GM12878 (cell line): ENCODE measurements at places on chromosomes 5 and 9. TPM values are rescaled to one million over a fixed set of nuclear protein-coding genes. Genes with fewer than 3 reads are reported as not detected.

Gene LCN1
- not detected in 2 replicates for total RNA-seq

Gene KCNN2
- 0.80 and 0.93 TPM in 2 replicates for total RNA-seq

DNA sequence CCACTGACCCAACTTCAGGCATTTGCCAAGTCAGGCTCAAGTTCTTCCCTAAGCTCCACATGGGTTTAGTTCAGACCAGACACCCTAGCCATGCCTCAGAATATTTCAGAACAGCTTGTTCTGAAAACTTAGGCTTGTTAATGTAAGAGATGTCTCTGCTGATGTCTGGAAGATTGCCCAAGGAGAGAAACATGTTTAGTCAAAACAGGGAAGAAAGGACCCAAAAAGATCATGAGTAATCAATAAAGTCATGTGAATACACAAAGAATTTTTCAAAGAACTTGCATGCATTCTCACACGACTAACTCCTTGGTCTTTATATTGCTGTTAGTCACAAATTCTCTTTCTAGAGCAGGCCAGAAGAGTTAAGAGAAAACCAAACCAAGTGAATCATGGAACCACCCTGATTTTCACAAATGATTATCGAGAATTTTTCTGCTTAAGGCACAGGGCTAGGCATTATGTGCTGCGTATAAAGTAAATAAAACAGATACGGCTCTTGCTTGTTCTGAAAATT, 158.1 kb upstream of the HMHB1 start:
- no peaks in the 10 kb centered on the region for H3K27me3 ChIP-seq
- H3K4me1 ChIP-seq: peaks cover 4% of the 10 kb centered on the region; the same call in 1 of the 2 replicates
- no peak overlapping the region for H3K27ac ChIP-seq
- H3K36me3 ChIP-seq: no peaks in the 10 kb centered on the region

DNA sequence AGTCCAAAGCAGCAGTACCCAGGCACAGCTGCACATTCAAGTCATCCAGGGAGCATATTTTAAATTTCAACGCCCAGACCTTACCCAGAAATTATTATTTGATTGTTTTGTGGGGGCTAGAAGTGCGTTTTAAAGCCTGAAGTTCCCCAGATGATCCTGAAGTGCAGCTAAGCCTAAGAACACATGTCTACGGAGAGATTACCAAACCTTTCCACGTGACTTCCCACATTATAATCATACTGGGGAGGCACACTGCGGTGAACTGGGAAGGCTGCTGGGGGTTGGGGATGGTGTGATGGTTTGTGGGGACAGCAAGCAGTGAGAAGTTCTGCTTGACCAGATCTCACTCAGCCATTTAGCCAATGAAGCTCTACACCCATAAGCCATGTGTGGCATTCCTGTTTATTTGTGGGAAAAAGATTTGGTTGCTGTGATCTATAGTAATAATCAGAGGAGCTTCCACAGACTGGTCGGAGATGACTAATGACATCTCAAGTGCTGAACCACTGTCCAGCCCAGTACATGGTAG, 93.4 kb upstream of the CDH6 start:
- H3K4me3 ChIP-seq: no peak overlapping the region
- no peaks in the 10 kb centered on the region for H3K4me1 ChIP-seq
- DNase-seq: no peak
- H3K27me3 ChIP-seq: no peaks in the 10 kb centered on the region

Gene OR4F3
- total RNA-seq: not detected in 2 replicates

DNA sequence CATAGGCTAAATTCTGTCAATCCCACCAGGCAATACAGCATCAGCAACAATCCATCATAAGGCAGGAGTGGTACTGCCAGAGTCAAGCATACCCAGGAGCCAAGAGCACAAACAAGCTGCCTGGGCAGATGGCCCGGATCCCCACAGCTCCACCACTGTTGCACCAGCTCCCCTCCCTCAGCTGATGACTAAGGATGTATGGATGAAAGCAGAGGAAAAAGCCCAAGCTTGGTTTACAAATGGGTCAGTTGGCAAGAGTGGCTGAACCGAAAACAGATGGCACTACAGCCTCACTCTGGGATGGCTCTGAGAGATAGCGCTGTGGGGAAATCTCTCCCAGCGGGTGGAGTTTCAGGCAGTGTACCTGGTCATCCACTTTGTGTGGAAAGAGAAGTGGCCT, 29.4 kb downstream of the DROSHA start:
- no peak for DNase-seq
- no peaks in the 10 kb centered on the region for H3K27me3 ChIP-seq
- no peak overlapping the region for H3K27ac ChIP-seq
- peaks cover 46% of the 10 kb centered on the region for H3K36me3 ChIP-seq

DNA sequence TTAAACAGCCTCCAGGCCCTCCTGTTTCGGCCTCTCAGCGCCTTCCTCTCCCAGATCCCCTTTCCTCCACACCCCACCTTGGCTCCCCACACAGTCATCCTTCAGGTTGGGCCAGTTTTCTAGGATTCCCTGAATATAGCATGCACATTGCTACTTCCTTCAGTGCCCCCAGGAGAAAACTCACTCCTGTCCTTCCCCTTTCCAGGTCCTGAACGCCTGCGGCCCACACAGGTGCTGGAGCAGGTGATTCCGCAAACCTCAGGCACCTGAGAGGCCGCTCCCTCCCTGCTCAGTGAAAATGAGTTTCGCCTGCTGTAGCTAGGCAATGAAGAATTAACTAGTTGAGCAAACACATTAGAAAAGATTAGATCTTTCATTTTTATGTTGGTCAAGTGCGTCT, 185.0 kb downstream of the MED10 start:
- H3K36me3 ChIP-seq: no peaks in the 10 kb centered on the region
- peaks cover 13% of the 10 kb centered on the region for H3K4me1 ChIP-seq
- H3K27me3 ChIP-seq: no peaks in the 10 kb centered on the region
- no peak overlapping the region for H3K27ac ChIP-seq

DNA sequence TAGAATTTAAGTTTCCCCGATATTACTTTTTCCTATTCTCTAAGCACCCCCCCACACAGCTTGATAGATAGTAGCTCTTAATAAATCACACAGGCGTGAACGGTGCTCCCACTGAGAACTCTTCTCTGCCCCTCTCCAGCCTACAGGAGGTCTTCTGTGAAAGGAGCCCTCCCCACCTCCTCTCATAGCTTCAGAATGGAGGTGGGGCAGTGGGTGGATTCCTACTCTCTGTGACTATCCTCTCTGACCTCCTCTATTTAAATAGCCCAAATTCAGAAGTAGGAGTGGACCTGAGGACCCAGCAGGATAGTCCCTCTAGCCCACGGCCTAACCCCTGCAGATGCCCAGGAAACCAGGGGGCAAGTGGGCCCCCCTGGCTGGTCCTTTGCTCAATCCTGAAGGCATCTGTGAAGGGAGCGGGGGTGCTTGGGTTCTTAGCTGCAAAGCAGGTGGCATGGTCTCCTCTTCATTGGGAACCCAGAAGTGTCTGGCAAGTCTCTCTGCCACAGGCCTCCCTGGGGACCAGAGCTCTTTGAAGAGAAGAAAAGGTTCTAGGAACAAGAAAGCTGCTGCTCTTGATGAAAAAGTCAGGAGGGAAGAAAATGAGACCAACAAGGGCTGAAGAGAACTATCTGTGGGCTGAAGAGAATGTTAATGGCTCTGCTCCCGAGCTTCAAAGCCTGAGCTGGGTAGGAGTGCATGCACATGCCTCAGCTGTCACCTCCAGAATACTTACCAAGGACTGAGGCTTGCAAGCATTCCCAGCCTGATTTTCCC, 21.1 kb upstream of the HSPA9 start:
- no peaks in the 10 kb centered on the region for H3K36me3 ChIP-seq
- no peak for DNase-seq
- no peak overlapping the region for H3K4me3 ChIP-seq
- no peaks in the 10 kb centered on the region for H3K27me3 ChIP-seq
- H3K4me1 ChIP-seq: no peaks in the 10 kb centered on the region

Gene FOXI1
- total RNA-seq: not detected in 2 replicates

Gene RANBP17
- 0.10 TPM in 1 of 2 replicates, not detected in the other for total RNA-seq

GRCh38 chr5:160835376-160835775, 16.6 kb downstream of the ATP10B start:
- H3K36me3 ChIP-seq: no peaks in the 10 kb centered on the region
- no peaks in the 10 kb centered on the region for H3K27me3 ChIP-seq
- no peak overlapping the region for H3K27ac ChIP-seq
- no peak overlapping the region for H3K4me3 ChIP-seq
- no peak for DNase-seq
